Testis (tissue), 5 donors: ENCODE measurements at places on chromosomes 13 and 19. TPM values are rescaled to one million over a fixed set of nuclear protein-coding genes. Genes with fewer than 3 reads are reported as not detected.

Gene MEIOSIN
- 9.2 TPM for total RNA-seq

Gene USPL1
- 36.0 TPM for total RNA-seq

Gene CNN1
- 130 TPM for total RNA-seq

Gene APLP1
- 54.3 TPM for total RNA-seq

DNA sequence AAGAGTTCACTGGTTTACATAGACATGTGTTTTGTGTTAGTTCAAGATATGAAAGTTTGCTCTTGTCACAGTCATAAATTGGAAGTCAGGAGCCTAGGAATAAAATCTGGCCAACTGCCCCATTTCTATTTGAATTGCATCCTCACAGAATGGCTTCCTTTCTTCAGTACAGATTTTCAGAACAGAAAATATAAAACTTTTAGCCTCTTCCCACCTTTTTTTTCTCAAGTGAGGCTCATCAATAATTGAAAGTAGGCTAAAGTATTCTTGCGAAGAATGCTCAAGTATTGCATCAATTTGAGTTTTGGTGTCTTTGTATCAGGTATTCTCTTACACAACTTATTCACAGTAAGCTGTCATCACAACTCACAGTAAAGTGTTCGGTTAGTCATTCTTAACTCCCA lies 802.7 kb downstream of the PCDH9 start:
- H3K4me3 ChIP-seq = no peak overlapping the region
- H3K27me3 ChIP-seq = no peaks in the 10 kb centered on the region
- no peaks in the 10 kb centered on the region for H3K4me1 ChIP-seq
- H3K36me3 ChIP-seq = no peaks in the 10 kb centered on the region
- H3K27ac ChIP-seq = no peak overlapping the region
- no peak for DNase-seq

- no peak for DNase-seq
- no peaks in the 10 kb centered on the region for H3K36me3 ChIP-seq
- no peaks in the 10 kb centered on the region for H3K27me3 ChIP-seq
- no peak overlapping the region for H3K27ac ChIP-seq
- H3K4me1 ChIP-seq = no peaks in the 10 kb centered on the region
These were observed 14.5 kb upstream of the CERS4 start for GRCh38 chr19:8194528-8195267.

GRCh38 chr19:38183251-38183897 lies 40.6 kb downstream of the DPF1 start:
- no peaks in the 10 kb centered on the region for H3K27me3 ChIP-seq
- peak; percentile 71 for DNase-seq
- no peaks in the 10 kb centered on the region for H3K4me1 ChIP-seq

DNA sequence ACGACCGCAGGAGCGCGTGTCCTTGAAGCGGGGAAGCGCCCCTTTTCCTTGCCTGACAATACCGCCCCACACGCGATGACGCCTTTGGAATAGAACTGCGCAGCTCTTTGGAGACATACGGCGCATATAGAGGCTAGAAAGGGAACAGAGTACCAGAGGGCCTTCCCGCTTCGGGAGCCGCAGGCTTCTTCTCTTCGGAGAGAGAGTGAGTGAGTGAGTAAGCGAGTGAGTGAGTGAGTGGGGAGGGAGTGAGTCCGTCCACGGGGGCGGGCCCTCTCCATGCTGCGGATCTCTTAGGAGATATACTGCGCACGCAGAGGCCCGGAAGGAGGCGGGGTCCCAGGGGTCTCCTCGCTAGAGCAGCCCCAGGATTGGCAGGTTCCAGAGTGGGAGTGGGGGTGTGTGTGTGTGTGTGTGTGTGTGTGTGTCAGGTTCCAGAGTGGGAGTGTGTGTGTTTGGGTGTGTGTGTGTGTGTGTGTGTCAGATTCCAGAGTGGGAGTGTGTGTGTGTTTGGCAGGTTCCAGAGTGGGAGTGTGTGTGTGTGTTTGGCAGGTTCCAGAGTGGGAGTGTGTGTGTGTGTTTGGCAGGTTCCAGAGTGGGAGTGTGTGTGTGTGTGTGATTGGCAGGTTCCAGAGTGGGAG lies 97.0 kb downstream of the INSR start:
- DNase-seq = peak; percentile 95
- H3K4me1 ChIP-seq = peaks cover 27% of the 10 kb centered on the region
- H3K27ac ChIP-seq = peak overlapping the region; percentile 83
- peak overlapping the region; percentile 48 for H3K4me3 ChIP-seq
- H3K27me3 ChIP-seq = no peaks in the 10 kb centered on the region
